ENCODE measurements at places on chromosomes 2 and 18. TPM values are rescaled to one million over a fixed set of nuclear protein-coding genes. Genes with fewer than 3 reads are reported as not detected.

Gene RNF152
- total RNA-seq, result 0.07 TPM

Gene BOK
- total RNA-seq, result 36.3 TPM

Gene PTPRN
- 0.71 TPM for total RNA-seq

Gene HOXD9
- total RNA-seq, result 10.6 TPM

Gene SLC4A1AP
- total RNA-seq, result 36.1 TPM

Gene DYNC1I2
- total RNA-seq, result 144 TPM

Gene NGEF
- total RNA-seq, result 0.31 TPM

DNA sequence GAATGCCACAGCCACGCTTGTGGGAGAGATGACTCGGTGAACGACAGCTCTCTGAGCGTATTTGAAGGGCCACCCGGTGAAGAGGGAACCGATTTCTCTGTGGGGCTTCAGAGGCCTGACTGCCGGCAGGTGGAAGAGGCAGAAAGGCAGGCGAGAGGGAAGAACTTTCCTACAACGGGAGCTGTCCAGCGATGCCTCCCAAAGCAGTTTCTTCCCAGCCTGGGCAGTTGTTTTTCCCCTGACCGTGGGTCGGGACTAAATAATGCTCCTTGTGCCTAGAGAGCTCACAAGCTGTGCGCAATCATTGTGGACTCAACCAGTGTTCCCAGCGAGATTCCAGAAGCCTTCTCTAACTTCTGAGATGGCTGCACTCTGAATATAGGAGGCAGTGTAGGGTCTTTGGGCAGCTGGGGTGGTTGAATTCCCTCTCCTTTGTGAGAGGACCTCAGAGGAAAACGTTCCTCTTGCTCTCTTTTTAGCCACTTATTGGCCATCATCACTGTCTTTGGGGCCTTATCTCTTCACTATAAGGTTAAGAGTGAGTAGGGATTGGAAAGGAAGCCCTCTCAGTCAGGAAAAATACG, 710 bp downstream of the SEC11C start:
- peak; percentile 42 for DNase-seq

DNA sequence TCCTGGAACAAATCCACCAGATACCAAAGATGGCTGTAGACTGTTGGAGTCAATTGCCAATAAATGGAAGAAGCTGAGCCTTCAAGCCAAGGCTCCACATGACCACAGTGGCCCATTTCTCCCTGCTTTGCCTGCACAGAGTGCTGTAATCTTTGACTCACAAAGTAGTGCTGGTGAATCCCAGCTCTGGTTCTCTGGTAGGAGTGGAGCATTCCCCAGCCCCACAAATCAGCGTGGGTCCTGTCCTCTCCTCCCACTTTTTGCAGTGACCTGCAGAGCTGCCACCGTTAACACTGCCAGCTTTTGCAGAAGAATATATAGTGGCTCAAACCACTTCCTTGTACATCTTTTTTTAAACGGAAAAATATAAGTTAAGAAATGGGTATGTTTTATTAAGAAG, 93.9 kb downstream of the MGAT5 start:
- peak; percentile 21 for DNase-seq

DNA sequence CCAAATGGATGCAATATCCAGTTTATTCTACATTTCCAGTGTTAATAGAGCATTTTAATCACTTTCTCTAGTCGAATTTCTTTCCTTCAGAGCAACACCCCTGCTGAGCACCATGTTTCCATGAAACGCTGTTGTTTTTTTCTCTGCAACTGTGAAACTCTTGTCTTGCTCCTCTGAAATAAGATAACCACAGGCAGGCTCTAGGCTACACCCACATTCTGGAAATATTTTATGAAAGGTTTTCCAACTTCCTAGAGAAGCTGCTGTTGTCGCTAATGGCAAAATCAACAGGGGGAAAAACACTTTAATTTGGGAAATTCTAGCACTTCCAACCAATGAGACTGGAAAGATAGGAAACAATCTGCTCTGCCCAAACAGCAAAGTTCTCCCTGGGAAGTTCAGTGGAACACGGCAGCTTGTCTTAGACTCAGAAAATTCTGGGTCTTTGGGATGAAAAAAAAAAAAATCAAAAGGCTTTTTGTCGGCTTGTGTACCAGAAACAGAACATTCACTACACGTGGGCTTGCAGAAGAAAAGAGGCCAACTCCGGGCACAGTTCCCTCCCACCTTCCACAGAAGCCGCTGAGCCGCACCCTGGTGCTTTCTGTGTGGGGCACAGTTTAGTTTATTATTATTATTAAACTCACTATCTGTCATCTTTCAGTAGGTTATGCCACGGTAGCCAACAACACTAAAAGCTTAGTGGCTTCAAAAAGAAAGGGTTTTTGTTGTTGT, 98.7 kb downstream of the MMADHC start:
- DNase-seq, result peak; percentile 17

DNA sequence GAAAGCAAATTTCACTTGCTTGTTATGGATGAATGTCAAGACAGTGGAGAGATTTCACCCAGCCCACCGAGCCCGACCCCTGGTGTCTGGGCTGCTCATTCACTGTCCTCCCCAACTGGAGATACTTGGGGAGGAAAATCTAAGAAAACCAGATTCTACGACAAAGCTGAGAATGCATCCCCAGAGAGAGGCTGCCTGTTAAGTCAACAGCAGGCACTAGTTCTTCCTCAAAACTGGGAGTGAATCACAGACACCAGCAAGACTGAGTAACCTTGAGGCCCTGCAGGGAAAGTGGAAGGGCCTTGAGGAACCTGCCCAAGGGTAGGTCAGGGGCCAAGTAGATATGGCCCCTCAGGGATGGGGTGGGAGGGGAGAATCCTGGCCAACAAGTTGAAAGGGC, 34.2 kb upstream of the MLPH start:
- no peak for DNase-seq

GRCh38 chr2:46970334-46971288, 55.0 kb upstream of the MCFD2 start:
- no peak for DNase-seq

GRCh38 chr2:101307503-101307902, 998 bp downstream of the RNF149 start:
- no peak for DNase-seq

- DNase-seq, result no peak
These were observed 491.5 kb downstream of the SATB2 start for GRCh38 chr2:198966269-198966668.

DNA sequence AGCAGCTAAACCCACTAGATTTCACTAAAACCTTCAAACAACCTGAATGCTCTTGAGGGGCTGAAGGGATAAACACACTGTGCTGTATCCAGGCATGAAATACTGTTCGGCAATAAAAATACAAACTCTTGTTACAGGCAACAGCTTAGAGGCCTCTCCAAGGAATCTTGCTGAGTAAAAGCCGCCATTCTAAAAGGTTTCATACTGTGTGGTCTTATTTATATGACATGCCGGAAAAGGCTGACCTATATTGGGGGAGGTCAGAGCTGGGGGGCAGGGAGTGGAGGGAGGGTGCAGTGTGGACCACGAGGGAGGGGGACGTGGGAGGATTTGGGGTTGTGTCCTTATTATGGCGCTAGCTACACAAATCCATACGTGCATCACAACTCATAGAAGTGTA, 136.2 kb downstream of the MBP start:
- DNase-seq, result no peak

DNA sequence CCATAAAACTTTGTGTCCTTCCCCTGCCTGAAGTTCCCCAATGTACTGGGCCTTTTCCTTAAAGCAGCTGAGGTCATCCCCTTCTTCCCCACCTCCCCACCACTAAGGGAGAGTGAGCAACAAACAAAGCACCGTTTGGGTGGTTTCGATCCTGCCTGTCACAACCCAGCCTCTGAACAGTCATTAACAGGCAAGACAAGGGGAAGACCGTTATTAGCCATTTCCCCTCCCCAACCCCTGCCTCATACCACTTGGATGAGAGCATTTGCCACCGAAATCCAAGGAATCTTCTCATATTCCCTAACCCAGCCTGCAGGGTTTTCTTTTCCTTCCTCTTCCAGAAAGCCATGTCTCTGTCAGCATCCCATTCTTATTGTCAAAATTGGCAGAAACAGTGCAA, 65.6 kb downstream of the STRADB start:
- DNase-seq, result no peak

GRCh38 chr2:168216351-168217005, 30.9 kb downstream of the STK39 start:
- DNase-seq, result no peak

DNA sequence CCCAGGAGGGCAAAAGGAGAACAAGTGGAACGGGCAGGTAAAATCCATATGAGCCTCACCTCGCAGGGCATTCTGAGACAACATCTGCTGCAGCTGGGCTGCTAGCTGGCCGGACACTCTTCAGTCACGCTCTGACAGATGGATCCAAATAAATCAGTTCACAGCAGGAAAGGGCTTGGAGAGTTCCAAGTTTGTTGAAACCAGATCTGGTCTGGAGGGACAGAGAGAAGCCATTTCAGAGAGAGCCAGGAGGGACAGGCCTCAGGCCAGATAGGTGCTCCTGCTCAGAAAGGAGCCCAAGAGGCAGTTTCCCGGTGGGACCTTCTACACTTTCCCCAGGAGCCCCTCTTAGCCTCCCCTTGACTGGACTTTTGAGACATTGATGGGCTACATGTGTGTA, 28.2 kb upstream of the TNP1 start:
- DNase-seq, result no peak

Data from G401 (cell line).